ENCODE measurements at places on chromosomes 5 and 9.
A peak's percentile ranks its signal among the peaks of the same experiment; 100 is the strongest.

- no peak for DNase-seq
These were observed 49.5 kb upstream of the SARDH start for GRCh38 chr9:133787754-133788025.

GRCh38 chr5:131209506-131210150 lies 38.9 kb downstream of the LYRM7 start:
- DNase-seq, result no peak

- DNase-seq, result no peak
These were observed 472.0 kb upstream of the WWC1 start for GRCh38 chr5:167819406-167819805.

DNA sequence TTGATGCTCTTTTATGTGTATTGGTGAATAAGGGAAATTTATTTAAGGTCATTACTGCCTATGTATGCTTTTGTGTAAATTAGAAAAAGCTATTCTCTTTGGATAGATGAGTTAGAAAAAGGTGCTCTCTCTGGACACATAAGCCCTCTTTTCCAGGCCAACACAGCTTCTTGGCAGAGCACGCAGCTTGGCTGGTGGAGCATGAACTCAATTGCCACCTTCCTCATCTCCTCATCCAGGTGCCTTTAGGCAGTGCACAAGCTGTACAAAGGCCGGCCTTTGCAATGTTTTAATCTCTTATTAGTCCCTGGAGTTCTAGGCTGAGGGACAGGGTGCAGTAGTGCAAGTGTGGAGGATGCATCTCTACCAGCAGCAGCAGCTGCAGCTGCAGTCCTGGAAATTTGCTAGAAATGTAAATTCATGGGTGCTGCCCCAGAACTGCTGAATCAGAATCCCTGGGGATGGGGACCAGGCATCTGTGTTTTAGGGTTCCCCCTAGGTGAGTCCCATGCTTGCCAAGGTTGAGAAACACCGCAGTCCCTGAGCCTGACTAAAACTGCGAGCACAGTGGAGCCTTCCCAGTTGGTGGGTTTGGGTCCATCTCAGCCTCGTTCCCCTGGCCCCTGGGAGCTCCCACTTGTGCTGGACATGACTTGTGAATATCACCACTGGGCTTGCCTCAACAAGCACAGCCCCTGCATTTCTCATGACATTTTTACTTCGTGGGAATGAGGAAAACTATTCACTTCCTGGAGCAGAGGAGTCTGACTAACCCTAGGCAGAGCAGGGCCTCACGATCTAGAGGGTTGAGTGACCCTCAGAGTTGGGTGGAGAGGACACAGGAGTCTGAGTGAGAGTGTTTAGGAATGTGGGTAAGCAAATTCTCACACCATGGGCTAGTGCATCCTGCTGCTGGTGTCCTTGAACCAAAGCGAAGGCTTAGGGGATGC lies 272.3 kb downstream of the ZSWIM6 start:
- no peak for DNase-seq

GRCh38 chr5:92662741-92663140 lies 918.3 kb downstream of the NR2F1-AS1 start:
- DNase-seq, result peak; percentile 52

DNA sequence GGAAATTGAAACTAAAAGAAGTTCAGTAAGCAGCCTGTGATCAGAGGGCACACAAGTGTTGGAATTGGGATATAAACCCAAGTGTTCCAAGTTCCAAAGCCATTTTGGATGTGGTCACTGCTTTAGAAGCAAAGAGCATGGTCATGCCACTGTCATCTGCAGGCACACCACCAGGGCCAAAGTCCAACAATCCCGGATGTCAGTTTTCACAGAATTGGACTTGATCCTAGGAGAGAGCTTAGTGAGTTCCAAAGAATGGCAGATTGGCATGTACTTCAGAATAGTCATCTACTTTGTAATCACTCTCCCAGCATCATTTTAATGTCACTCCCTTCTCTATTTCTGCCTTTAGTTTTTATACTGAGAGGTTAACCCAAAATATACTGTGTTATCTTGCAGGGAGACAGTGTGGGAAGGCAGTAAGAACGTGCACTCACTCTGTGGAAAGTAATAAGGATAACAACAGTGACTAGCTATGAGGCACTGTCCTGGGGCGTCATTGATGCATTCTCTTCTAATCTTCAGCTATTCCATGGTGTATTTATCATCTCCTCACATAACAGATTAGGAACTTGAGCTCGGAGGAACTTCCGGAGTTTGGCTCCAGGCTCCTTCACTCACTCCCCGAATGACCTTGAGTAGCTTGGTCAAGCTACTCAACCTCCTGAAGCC lies 388.0 kb downstream of the ACTL7B start:
- DNase-seq, result no peak

- no peak for DNase-seq
These were observed 8.4 kb upstream of the FSD1L start for GRCh38 chr9:105439428-105439827.

DNA sequence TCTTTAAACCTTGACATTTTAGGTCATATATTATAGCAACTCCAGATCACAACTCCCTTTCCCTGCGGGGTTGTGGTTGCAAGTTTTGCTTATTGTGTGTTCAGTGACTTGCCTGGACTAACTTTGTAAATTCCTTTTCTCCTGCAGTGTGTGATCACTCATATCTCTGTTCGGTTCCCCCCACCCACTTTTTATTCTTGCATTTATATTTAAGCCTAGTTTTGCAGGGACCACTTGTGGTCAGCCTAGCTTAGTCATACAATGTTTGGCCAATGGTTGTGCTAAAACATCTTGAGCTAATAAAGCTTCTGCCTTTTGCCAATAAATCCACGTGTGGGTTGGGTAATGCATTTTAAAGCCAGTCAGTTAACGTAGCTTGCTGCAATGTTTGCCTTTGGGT lies 146.5 kb upstream of the IRX4 start:
- no peak for DNase-seq

- DNase-seq, result no peak
These were observed 199.7 kb downstream of the ATPSCKMT start for GRCh38 chr5:10049858-10050455.

- no peak for DNase-seq
These were observed 246.5 kb downstream of the DMRTA1 start for GRCh38 chr9:22693156-22693555.

DNA sequence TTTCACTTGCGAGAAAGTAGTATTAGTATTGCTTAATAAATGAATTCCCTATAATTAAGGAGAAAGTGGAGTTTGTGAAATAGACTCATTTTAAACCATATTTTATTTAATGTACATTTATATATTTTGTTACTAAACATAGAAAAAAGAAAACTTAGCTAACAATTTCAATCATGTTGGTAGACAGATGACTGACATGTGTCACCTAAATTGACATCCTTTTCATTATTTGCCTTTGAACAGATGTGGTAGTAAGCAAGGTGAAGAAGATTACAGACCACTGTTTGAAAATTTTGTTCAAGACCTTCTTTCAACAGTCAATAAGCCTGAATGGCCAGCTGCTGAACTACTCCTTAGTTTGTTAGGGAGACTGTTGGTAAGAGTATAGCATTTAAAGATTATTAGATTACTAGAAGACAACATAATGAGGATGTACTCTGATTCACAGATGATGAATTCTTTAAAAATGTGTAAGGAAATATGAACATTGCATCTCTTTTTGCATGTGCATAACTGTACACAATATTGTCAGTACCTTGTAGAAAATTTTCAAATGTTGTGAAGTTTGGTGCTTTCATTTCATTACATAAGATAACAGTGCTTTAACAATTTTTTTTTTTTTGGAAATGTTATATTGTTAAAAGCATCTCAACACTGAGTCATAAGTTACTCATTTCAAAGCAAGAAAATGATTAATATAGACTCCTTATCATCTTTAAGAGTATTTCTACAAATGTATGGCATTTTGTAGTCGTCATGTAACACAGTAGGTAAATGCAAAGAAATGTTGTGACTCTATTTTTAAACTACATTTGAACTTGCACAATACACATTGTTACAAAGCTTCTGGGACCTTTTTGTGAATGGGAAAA lies 139.5 kb downstream of the NIPBL start:
- DNase-seq, result no peak

DNA sequence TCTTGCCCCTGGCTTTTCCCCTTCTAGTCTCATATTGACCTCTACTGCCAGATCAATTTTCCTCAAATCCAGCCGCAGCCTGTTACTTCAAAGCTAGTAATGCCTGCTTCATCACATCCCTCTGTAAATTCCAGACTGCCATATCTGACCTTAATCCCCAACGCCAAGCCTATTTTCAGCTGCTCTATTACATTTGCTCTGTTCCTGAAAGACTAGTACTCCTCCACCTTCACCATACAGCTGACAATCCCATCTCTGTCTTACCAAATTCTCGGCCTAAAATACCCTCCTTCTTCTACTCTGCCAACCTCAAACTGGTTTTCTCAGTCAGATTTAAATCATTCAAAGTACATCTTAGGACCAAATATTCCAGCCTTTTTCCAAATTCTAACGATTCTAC lies 420.2 kb downstream of the RAB3C start:
- no peak for DNase-seq

- no peak for DNase-seq
These were observed 739 bp downstream of the PPP2CA start for GRCh38 chr5:134224888-134225779.

DNA sequence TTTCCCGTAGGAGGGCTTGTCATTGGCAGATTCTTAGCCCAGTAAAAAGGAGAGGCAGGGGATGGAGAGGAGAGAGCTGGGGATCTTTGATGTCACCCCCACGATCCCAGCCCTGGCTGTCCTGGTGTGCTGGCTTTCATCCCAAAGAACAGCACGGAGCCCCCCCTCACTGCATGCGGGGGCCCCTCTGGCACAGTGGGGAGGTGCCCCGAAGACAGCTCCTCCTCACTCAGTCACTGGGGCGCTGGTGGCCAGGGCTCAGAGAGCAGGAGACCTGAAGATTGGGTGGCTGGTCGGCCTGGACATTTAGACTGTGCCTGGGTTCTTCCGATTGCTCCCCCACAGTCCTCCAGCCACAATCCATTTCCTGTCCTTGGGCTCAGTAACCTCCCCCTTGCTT lies 207.5 kb downstream of the MELK start:
- DNase-seq, result no peak

- no peak for DNase-seq
These were observed 176.6 kb downstream of the CACNA1B start for GRCh38 chr9:138053996-138054752.

GRCh38 chr9:94801681-94802080 lies 75.2 kb downstream of the AOPEP start:
- no peak for DNase-seq

- DNase-seq, result peak; percentile 68
These were observed 1.5 kb downstream of the GGTA1 start for GRCh38 chr9:121498150-121498486.

DNA sequence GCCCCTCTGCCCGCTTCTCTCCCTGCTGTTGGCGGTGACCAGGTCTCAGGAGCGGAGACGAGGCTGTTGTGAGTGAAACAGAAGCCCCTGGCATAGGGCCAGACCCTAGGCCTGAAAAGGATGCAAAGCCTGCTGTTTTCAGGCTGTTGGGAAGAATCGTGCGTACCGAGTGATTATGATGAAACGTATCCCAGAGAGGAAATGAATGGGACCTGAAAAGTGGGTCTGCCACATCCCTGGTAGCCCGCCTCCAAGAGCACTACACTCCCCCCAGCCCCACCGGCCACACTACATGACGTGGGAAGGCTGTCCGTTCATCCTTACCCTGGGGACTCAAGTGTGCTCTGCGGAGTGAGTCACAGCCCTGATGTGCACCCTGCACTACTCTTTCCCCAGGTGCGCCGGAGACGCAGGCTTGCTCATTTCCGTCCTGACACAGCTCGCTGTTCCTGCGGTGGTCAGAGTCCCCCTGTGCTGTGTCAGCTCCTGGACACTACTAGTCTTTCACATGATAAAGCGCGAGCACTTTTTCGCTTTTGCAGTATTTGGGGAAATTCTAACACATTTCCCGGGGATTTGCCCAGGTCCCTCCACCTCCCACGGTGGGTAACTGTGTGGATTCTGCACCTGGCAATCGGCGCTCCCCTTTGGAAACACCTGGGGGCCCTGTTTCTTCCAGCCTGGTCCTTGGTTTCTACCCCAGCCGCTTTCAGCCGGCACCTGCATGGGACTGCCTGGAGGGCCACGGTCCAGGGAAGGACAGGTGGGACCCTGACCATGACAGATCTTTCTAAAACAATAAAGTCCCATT lies 91.5 kb downstream of the ANKRD33B start:
- DNase-seq, result no peak

DNA sequence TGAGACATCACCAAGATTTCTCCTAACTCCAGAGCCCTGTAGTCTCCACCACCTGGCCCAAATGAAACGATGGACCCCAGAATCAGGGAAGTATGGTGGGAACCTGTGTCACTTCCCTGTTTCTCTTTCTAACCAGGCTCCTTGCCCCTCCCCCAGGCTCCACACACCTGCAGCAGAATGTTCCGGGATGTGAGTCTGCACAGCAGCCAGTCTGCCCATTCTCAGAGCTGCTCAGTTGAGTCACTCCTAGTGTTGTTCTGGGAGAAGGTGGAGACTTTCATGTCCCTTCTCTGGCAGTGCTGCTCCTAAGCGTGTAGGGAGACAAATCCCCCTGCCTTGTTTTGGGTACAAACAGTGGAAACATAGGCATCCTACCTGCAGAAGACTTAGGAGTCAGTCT lies 76.0 kb upstream of the XPA start:
- no peak for DNase-seq

DNA sequence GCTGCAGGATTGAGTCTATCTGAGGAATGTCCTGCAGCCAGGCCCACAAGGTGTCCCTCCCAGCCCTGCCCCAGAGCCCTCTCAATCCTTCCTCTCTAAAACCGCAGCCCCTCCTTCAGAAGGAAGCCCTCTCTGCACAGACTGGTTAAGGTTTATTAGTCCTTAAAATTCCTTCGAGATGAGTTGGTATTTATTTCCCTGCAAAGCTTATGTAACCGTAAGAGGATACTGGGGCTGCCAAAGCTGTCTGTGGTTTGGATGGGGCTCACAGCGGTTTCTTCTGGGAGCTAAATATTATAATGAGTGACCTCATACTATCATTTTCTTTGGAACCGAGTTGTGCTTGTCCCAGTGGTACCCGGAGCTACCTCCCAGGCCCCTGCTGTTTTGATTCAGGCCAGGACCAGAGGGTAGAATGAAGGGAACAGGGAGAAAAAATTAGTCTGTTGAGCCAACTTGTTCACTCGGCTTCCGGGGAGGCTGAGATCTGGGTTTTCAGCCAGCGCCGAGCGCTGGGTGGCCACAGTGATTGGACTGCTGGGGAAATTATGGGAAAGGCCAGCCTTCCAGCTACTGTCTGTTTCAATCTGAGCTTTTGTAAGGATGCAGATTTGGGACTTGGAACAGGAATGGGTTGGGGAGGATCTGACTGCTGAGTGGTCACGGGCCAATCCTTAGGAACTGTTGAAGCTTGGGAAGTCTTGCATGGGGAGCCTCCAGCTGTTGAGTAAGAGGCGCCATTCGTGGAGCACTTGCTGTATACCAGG lies 107.5 kb downstream of the NDFIP1 start:
- peak; percentile 93 for DNase-seq
